Dermis microvascular lymphatic vessel endothelial cell (primary cell): ENCODE measurements at places on chromosomes 5 and 9. TPM values are rescaled to one million over a fixed set of nuclear protein-coding genes. Genes with fewer than 3 reads are reported as not detected.

DNA sequence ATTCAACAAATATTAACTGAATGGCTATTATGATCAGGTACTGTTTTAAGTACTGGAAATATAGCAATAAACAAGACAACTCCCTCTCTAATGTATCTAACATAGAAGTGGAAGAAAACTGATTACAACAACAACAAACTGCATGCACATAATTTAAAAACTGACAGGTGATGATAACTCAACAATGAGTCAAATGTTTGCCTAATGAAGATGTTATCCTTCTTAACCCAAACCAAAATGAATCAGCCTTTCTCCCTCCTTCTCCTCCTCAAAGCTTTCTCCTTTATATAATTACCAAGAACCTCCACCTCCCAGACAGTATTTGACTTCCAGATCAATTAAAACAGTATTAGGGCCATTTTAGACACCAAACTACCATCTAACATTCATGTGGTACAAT is 49.3 kb downstream of the RICTOR start:
- no peak for DNase-seq

The TOR4A gene
- 23.5 and 31.4 TPM in 2 replicates for total RNA-seq

DNA sequence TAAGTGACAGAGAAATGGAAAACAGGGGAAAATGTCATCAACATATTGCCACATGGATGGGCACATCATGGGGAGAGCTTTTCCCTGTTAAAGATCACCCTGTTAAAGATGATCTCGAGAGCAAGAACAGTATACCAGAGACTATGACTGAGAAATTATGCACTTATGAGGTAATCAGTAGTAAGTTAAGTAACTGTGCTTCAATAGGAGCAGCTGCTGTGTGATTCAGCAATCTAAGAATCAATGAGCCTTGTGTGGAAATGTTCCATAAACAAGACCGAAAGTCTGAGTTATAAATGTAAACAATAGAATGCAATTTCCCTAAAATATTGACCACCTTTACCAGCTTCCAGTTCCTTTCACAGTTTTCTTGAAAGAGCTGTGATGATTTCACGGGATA is 582.3 kb downstream of the CAAP1 start:
- no peak for DNase-seq

DNA sequence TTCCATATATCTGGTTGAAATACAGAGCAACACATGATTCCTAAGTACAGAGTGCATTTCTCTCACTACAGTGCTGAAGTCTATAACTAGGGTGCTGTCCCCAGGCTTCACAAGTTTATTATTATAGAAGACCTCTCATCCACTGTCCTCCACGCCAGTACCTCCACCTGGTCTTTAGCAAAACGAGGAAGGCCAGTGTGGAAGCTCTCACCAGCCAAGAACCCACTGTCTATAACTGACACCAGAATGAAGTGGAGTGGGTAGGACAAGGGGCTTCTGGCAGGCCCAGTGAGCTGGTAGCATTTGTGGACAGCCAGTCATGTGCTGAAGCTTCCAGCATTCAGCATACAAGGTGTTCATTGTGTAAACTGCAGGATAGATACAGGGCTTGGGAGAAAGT is 430.7 kb downstream of the GADD45G start:
- no peak for DNase-seq

The SLC34A3 gene
- total RNA-seq = not detected in 2 replicates

The MAT2B gene
- 92.3 and 93.2 TPM in 2 replicates for total RNA-seq

GRCh38 chr9:135908754-135909204 is 1.4 kb upstream of the CAMSAP1 start:
- DNase-seq = peak; percentile 64

The PFN3 gene
- total RNA-seq = not detected in 2 replicates

DNA sequence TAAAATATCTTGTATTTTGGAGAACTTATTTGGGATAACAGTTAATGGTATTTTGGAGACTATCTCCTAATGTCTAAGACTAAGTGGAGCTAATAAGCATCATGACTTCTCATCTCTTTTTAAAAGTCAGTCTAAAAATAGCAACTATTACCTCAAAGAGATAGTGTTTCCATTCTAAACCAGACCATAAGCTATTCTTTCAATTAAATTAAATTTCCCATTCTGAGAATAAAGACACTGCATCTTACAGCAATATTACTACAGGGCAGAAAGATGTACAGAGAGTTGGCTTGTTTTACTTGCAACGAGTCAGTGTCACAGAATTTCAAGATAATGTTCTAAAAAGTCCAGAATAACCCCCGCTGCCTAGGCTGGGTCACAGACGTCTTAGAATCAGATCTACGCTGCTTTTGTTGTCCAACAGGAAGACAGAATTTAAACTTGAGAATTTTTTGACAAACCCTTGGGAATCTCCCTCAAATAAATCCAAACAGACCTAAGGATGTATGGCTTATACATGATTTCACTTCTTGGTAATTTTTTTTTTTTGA is 98.9 kb downstream of the USP20 start:
- no peak for DNase-seq
